H4 (cell line): ENCODE measurements at places on chromosomes 2 and 18. TPM values are rescaled to one million over a fixed set of nuclear protein-coding genes. Genes with fewer than 3 reads are reported as not detected.

- no peak for DNase-seq
Observed at GRCh38 chr18:42436222-42436765, 481.3 kb downstream of the PIK3C3 start.

GRCh38 chr2:241123816-241124536, 21.9 kb upstream of the MTERF4 start:
- no peak for DNase-seq

DNA sequence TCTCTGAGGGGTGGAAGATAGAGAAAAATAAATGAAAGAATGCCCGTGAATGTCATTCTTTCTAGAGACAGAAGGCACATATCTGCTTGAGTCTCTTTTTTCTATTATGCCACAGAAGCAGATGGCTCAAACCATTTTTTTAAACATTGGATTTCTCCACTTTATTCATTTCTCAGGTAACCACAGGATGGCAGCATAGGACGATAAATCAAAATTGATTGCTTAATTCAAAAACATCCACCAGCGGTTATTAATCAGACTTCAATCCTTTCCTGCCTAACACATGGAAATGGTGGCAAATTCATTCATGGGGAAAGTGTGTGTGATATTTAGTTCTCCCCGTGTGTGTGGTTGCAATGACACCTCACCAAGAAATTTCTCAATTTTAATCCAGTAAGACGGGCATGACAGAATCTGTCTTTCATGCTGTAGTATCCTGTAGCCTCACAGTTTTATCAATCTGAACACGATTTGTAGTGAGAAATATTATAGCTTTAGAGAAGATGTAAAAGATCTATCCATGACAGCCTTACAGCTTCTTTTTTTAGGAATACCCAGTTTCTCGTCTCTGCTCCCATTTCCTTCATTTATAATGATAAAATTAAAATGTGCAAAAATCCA, 72.2 kb downstream of the DSC3 start:
- DNase-seq: peak; percentile 41

DNA sequence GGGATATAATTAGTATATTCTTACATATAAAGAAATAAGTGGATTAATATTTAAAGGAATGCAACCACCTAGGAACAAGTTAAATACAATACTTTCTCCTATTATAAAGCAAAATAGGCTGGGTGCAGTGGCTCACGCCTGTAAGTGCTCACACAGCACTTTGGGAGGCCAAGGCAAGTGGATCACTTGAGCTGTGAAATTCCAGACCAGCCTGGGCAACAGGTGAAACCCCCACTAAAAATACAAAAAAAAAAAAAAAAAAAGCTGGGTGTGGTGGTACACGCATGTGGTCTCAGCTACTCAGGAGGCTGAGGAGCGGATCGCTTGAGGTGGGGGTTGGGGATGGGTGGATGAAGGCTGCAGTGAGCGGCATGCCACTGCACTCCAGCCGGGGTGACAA, 286.2 kb upstream of the EPC2 start:
- no peak for DNase-seq

Gene CTLA4
- total RNA-seq: not detected in 2 replicates

Gene POTEJ
- total RNA-seq: not detected in 2 replicates

Gene FNDC4
- total RNA-seq: 0.16 and 0.29 TPM in 2 replicates

Gene DLGAP1
- 0.06 TPM in 1 of 2 replicates, not detected in the other for total RNA-seq

DNA sequence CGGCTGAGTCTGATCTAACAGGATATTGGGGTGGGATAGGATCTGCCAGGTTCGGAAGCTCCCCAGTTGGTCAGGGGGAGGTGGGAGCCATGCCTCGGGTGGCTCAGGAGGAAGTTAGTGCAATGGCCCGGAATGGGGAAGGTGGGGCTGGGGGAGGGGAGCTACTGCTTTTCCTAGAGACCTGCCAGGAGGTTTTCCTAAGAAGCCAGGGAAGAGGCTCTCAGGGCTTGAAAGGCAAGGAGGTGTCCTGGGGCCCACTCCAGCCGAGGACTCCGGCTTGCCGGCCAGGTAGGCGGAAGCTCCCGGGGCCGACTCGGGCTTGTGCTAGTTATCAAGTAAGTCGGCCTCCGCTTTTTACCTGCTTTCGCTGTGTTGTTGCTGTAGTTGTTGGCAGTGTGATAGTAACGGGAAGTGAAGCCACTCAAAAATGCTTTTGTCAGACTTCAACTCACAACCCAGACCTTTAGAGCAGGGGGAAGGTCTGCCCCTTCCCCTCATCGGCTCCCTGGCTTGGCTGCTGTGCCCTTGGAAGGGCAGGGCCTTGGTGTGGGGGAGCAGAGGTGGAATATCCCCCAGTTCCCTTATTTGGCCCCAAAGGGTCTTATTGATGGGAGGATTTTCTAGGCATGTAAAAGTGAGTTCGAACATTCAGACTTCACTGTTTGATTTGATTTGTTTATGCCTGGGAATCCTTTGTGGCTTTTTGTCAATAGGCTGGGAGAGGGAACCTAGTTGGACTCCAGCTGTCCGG, 5.4 kb downstream of the GDF7 start:
- DNase-seq: no peak

GRCh38 chr18:24801001-24801400, 340.6 kb downstream of the HRH4 start:
- no peak for DNase-seq

Gene SPIRE1
- total RNA-seq: 8.9 and 10.7 TPM in 2 replicates

DNA sequence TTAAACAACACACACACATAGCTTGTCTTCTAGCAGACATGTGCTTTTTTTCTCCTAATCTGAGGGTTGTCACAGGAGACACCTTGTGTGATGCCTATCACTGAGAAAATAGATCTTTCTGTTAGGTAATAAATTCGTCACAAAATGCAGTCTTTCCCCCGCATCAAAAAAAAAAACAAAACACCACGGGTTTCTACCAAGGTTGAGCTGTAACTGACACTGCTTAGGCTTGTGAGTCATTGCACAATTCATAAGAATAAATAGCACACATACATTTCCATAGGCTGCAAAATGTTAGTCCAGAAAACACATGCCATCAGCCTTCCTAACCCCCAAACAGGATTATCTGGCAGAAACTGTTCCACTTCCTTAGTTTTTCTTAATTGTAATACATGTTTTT, 6.5 kb downstream of the TMEM163 start:
- no peak for DNase-seq

GRCh38 chr2:176098366-176099158, 1.0 kb upstream of the HOXD12 start:
- no peak for DNase-seq

Gene C18orf54
- 2.5 and 4.4 TPM in 2 replicates for total RNA-seq

Gene TOGARAM2
- 0.21 TPM in 1 of 2 replicates, not detected in the other for total RNA-seq

Gene ANKRD36
- total RNA-seq: 2.5 and 4.2 TPM in 2 replicates

Gene PLGLB1
- total RNA-seq: 0.87 and 2.1 TPM in 2 replicates

DNA sequence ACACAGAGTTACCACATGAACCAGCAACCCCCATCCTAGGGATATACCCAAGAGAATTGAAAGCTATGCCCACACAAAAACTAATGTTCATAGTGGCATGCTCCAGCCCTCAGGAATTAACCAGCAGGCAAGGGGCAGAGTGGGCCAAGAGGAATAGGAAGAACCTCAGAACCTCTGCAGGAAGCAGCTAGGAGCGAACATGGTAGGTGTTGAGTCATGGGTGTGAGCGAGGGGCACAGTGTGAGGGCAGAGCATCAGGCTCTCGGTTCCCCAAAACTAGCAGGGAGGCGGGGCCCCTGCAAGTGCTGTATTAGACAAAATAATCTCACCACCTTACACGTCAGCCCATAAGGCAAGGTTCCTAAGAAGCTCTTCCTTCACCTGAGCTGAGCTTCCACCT, 5.6 kb upstream of the RUFY4 start:
- no peak for DNase-seq

Gene TCF23
- total RNA-seq: not detected in 2 replicates

DNA sequence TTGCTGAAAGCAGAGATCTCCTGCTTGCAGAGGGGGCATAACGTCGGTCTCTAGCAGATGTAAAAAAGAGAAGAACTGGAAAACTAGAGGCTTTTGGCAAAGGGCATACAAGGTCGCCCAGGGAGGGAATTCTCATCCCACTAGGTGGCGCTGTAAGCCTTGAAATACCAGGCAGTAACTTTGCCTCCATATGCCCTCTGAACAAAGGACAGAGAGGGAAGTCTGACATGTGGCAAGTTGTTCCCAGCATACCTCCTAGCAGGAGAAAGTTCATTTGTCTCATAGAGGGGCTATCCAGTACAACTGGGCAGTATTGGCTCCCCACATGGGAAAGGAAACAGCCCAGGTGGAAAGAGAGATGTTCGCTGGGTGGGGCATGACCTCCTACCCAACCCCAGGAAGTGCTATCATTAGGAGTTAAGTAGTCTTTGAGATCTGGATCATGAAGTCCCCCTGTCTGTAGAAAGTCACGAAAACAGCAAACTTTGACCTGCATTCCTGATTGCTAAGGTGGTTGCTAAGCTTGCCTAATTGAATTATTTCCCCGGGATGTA, 39.9 kb downstream of the STK17B start:
- peak; percentile 69 for DNase-seq

GRCh38 chr2:190207930-190208329, 111.7 kb downstream of the HIBCH start:
- DNase-seq: no peak

Gene FBXO36
- 4.8 and 5.3 TPM in 2 replicates for total RNA-seq

Gene TRAK2
- 16.2 and 20.4 TPM in 2 replicates for total RNA-seq

GRCh38 chr2:233699424-233700027, 6.8 kb downstream of the UGT1A6 start:
- DNase-seq: peak; percentile 25

- DNase-seq: no peak
Observed at GRCh38 chr2:43132683-43133301, 93.6 kb downstream of the ZFP36L2 start.

- no peak for DNase-seq
Observed at GRCh38 chr2:102421890-102422759, 835 bp upstream of the IL18RAP start.

DNA sequence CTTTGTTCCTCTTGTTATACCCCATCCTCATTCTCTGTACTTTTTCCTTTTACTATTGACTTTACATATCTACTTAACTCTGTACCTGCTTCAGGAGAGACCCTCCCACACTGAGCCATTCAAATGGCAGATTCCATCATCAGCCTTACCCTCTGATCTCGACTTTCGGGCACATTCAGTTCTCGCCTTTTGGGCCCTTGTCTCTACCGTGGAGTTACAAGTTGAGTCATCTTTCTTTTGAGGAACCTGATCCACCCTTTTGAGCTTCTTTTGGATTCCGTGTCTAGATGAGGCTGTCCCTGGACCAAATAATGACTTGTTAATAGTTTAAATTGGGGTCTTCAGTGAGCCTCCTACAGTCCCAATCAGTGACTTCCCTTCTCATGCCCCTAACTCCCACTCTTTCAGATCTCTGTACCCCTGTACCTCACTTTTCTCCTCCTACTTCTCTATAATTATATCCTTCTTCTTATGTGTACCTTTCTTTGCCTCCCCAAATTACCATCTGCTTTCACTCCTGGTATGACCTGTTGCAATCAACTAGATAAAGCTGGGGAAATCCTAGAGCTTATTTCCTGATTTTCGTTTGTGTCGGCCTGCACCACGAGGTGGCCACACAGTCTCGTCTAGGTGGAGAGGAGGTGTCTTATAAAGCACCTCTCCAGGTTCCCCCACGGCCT, 17.2 kb downstream of the SP110 start:
- no peak for DNase-seq

DNA sequence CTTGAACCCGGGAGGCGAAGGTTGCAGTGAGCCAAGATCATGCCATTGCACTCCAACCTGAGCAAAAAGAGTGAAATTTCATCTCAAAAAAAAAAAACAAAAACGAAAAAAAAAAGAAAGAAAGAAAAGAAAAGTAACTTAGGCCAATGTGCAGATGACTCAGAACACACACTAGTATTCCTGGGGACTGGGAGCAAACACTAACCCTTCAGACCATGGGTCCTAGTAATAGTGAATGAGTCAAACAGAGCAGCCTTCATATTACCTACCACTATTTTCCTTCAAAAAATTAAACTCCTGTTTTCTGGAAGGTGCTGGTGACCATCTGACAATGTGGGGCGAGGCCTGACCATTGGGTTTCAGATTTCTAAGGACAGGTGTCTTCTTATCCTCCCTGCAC, 253.4 kb downstream of the PIEZO2 start:
- no peak for DNase-seq

Gene EVX2
- total RNA-seq: not detected in 2 replicates

DNA sequence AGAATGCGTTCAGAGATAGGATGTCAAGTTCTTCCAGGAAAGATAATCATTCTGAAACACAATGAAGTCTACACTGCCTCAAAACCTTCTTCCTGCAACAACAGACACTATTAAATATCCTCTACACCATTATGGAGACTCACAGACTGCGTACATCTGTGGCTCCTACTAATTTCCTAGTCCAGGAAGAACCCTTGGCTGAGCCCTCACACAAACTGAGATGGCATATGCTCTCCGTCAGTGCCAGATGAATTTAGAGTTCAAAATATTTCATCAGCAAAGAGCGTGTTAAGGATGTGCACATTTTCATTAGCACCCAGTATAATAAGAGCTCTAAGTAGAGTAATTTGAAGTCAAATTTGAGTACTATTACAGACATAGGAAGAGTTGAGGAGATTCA, 117.2 kb downstream of the TCF4 start:
- no peak for DNase-seq

DNA sequence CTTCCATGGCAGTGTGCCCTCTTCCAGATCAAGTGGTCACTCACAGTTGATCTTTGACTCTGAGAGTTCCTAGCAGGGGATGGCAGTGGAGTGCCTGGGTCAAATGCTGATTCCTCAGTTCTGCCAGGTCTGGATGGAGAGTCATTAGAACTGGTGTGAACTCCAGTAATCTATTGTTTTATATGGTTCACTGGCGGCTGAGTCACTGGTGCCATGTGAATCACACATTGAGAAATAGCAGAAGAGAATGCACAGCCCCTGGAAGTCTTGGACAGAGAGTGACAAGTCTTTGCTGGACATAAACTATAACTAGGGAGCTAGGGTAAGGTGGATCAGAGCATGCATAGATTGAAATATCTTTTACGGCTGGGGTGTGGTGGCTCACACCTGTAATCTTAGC, 86.9 kb downstream of the EIF2AK3 start:
- no peak for DNase-seq

Gene UGT1A3
- total RNA-seq: not detected in 2 replicates

DNA sequence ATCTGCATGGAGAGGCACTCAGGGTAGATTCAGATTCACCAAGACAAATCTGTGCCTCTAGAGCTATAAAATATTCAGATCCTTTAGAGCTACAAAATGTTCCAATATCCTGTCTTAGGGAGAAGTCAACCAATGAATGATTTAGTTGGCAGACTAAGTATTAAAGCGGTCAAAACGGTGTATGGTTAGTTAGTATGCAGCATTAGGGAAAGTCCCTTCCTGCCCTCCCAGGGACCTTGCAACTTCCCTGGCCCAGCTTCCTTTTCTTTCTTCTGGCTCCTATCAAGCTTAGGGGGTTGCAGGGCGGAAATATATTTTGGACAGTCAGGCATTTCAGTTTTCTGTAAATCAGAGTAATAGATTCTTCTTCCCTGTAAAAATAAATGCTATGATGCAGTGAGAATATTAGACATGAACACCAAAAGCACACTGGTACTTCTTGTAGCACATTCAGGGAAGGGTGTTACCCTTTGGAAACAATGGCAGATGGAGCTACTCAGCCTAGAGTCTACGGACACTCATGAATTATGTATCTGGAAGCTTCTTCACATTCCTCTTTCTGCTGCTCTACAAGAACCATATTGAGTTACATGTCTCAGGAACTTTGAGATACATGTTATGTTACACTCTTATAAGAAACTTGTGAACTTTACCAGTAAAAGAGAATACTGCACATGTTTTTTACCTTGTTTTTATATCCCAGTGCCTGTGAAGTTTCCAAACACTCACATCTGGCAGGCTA, 45.7 kb downstream of the CCDC93 start:
- DNase-seq: no peak

Gene ATP8B1
- total RNA-seq: 0.64 and 1.8 TPM in 2 replicates
